ENCODE measurements at places on chromosomes 11 and 22.

DNA sequence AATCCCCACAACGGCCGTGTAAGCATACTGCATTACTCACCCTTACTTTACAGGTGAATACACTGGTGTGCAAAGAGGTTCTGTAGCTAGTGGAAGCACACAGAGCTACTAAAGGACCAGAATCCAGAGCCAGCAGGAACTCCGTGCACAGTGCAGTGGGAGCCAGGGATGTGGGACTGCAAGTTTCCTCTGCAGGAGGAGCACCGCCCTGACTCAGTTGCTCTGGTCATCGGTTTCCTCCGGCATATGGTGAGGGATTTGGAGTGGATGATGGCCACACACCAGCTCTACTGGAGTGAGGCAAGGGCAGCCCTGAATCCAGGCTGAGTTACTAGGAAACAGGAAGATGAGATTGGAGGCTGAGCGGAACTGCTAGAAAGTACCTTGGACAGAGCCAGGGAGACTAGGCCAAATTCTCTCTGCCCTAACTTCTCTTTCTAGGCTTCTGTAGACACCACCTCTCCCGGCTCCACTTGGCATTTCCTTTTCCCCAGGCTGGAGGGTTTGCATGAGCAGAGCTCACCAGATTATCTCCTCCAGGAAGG lies 18.2 kb upstream of the C22orf42 start:
- DNase-seq = no peak

DNA sequence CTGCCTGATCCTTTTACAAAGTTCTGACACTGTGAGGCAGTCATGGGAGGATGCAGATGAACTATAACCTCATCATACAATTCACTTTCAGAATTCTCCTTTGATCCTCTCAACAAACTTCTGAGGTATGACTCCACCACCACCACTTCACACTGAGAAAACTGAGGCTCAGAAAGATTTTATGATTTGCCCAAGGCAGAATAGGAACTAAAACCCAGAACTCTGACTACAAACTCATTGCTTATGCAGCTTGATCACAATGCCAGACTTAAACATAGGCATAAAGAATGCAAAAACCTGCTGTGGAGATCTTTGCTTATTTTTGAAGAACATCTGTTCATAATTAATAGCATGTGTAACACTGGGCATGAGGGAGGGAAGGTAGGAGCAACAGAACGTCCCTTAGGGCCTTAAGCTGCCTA lies 20.4 kb downstream of the FAM168A start:
- DNase-seq = no peak

GRCh38 chr11:15099267-15099666 lies 15.5 kb upstream of the INSC start:
- DNase-seq = no peak

- DNase-seq = no peak
Observed at GRCh38 chr11:73152086-73152853, 10.2 kb upstream of the FCHSD2 start.
